Fibroblast of villous mesenchyme (primary cell): ENCODE measurements at places on chromosomes 3 and 15.

GRCh38 chr15:39444735-39445470 lies 136.0 kb upstream of the THBS1 start:
- peak; percentile 34 for DNase-seq

DNA sequence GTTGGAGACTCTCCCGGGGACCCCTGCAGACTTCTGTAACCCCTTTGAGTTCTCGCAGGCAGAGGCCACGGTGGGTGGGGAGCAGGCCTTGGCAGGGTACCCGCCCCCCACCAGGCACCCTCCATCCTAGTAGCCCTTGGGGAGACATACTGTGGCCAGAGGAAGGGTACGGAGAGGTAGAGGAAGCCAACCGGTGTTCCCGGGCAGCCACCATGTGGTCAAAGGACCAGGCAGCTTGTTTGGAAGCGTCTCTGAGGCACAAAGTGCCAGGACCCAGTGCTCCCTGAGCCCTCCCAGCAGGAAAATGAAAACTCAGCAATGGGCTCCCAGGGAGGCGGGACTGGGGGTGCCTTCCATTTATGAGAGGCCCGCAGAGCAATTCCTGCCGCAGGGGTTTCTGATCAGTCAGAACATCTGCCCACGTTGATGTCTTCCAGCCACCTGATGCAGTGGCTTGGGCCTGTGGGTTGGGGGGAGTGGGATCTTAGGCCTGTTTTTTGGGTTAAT lies 53.0 kb upstream of the CGNL1 start:
- DNase-seq, result no peak

GRCh38 chr15:76987896-76988860 lies 6.7 kb upstream of the PSTPIP1 start:
- no peak for DNase-seq

- peak; percentile 85 for DNase-seq
These were observed 26.4 kb downstream of the FAH start for GRCh38 chr15:80179025-80179759.

DNA sequence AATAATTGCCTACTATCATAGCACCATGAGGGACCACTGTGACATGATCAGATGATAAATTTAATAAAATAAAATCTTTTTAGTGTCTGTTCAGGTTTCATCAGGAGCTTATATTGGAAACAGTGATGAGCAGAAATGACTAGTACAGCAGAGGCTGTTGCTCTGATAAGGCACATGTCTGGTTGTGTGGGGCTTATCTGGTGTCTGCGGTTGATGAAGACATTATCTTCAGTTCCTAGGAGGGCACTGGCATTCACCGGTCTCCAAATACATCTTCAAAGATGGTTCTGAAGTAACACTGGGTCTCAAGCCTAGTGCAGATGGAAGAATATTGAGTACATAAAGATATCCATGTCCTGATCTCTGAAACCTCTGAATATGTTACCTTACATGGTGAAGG lies 125.3 kb downstream of the SUCNR1 start:
- DNase-seq, result peak; percentile 28

DNA sequence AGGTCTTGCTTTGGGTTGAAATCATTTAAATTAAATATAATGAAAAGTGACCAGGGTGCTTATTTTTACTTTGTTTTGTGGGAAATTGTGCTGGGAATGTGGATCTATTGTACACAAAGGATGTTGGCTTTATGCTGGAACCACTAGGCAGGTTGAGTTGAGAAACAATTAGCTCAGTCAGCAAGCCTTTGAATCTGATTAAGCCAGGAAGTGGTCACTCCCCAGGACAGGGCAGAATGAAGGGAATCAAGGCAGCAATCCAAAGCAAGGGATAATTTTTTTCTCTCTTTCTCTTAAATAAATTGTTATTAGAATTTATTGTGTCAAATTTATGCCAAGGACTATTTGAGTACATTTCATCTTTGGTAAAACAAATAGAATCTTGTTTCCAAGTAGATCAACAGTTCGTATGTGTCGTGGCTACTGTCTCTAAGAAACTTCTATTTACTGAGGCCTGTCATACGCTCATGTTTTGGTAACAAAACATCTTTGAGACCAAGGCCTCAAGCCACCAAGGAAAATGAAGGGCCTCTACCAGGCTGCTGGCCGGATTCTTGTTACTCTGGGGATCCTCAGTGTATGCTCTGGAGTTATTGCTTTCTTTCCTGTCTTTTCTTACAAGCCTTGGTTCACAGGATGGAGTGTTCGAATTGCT lies at the start of gene TMEM212:
TMEM212 (plus strand) TSS at position 486 of the 655 bp plus-strand sequence; CDS start at position 521, 35 bp downstream.
- peak; percentile 65 for DNase-seq

- no peak for DNase-seq
These were observed 72.5 kb downstream of the TM2D3 start for GRCh38 chr15:101579631-101580163.

- peak; percentile 2 for DNase-seq
These were observed 74.0 kb upstream of the UBE2E2 start for GRCh38 chr3:23129117-23129516.

DNA sequence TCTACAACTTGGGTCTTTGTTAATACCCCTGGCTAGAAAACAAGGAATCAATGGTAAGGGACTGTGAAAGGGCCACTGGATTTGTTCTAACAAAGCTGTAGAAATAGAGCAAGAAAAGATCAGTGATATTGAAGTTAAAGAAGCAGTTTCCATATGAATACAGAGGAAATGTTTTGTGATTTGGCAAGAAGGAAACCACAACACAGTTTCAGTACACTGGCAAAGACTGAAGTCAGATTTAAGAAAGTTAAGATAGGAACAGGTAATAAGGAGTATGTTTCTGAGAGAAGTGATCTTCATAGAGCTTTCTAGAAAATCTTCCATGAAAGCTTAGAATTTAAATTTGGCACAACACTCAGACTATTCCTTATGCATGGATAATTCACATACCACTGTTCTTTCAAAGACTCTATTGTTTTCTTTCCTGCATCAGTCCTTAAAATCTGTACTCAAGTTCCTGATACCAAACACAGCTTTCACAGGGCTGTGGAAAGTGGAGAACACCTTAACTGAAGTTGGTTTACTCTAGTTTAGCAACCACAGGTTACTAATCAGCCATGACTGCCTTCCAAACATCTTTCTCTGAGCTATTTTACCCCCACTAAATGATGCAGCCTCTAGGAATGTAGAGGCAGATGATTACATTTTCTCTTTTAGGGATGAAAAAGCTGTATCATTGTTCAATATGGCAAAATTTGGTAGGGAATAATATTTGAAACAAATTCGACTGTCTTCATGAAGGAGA lies 32.4 kb upstream of the ALCAM start:
- DNase-seq, result no peak

DNA sequence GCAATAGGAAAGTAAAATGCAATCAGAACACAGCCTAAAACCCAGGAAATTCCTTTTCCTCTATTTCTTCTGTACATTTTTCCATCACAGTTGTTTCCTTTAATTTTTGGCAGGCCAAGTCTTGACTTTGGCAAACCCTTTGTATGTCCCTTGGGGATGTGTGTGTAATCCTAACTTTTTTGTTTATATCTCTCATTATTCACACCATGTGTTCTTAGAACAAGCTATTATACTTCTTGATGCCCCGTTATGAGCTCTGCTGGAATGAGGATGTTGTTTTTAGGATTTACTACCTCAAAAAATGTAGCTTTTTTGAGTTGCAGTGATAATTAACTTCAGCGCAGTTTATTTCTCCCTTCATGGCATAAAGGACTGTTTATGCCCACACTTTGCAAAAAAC lies 123.4 kb downstream of the ABI3BP start:
- peak; percentile 38 for DNase-seq

DNA sequence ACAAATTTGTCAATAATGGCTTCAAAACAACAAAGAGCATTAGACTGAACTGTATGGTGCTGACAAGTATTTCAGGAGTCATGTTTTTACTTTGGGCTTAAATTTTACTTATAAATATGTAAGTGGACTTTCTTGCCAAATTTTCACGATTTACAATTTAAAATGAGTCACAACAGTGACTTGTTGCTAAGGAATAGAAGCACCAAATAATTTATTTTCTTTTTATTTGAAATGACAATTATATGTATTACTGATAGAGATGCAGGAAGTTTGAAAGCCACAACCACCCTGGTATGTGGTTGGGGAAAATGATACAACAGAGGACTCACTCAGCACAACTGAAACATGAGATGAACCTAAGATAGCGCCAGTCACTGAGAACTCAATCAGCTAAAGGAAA lies 90.3 kb downstream of the FMN1 start:
- peak; percentile 68 for DNase-seq

GRCh38 chr3:71201939-71202338 lies 381.6 kb downstream of the FOXP1 start:
- no peak for DNase-seq

DNA sequence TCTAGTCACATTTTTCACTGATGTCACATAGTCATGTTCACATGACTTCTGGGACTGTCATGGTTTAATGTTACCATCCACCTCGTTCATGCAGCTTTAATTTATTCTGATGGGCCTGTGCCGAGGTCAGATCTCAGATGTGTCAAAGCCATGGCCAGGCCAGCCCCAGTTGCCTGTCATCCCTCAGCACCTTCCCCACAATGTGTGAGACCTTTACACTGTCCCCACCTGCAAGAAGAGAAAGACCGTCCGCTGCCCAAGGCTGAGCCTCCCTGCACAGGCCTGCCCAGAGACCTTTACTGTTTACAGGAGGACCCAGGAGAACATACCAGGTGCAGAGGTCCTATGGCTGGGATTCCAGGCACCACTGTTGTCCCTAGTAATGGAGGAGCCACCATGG lies 12.8 kb upstream of the KLF15 start:
- DNase-seq, result no peak

- DNase-seq, result peak; percentile 78
These were observed 3.4 kb upstream of the RFTN1 start for GRCh38 chr3:16516695-16517481.

DNA sequence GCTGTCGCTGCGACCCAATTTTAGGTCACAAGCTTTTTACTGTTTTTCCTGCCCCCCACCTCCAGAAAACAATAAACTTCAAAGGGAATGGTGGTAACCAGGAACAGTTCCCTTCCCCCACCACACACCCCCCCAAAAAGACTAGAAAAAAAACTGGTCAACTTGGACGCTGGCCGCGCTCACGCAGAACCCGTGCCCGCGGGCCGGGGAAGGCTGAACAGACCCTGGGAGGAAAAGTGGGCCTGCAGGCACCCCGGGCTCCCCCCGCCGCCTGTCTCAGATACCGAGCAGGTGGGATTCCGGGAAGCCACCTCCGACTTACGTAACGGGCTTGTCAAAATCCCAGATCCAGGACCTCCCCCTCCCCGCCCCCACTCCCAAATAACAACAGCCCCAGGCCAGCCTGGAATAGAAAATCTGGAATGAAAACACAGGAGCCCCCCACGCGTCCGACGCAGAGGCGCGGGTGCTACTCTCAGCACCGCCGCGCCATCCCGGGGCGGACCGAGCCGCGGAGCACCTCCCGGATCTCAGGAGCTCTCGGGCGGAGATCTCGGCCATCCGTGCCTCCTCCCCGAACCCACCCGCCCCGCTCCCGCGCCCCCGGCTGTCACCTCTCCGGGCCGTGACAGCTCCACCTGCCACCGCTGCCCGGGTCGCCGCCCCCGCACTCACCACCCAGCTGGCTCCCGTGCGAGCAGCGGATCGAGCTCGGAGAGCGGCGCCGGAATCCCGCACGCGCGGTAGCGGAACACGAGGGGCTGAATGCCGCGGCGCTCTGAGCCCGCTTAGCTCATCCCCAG lies 557 bp downstream of the DENND4A start:
- DNase-seq, result peak; percentile 62

DNA sequence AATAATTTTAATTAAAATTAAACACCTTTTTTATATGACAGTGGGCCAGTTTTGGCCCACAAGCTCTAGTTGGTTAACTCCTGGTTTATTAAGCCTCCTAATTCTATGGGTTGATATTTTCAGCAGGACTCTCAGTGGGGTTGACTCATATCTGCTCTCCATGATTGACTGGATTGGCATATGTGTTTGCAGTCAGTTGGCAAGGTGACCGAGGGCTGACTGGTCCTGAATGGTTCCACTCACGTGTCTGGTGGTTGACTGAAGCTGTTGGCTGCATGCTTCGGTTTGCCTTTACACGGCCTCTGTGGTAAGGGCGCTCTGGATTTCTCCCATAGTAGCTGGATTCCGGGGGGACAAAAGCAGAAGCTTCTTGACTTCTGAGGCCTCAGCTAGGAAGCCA lies 65.3 kb upstream of the ZNF280D start:
- no peak for DNase-seq

DNA sequence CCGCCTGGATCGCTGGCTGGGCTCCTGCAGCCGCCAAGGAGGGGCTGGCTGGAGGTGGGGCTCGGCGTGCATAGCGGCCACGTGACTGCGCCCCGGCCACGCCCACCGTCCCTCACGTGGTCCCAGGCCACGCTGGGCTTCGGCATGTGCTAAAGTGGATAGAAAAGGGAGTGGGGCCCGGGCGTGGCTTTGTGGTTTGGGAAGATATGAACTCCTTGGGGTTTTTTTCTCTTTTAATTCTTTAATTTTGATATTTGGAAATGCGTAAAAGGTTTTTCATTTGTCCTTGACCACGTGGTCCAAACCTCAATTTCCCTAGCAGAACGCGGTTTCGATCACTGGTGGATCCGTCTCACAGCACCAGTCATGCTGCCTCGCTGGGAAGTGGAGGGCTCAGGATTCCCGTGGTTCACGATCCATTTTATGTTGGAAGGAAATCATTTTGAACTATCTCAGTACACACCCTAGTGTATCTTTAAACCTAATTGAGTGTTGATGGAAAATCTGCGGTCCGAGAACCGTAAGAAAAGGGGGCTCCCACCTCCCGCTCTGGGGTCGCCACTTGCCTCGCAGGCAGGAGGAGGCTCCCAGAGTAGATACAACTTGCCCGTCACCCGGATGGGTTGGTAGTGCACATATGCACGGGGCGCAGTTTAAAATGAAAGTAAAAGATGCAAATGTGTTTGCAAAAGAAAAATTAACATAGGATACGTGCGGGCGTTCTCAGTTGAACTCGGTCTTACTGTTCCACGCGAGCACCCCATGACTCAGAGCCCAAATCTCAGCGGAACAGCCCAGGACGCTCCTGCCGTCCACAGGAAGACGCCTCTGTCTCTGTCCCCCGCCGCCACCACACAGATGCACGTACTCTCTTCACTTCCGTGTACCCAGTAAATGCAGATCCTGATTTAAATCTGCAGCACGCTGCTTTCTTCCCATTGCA lies 141.9 kb downstream of the PGPEP1L start:
- peak; percentile 87 for DNase-seq

DNA sequence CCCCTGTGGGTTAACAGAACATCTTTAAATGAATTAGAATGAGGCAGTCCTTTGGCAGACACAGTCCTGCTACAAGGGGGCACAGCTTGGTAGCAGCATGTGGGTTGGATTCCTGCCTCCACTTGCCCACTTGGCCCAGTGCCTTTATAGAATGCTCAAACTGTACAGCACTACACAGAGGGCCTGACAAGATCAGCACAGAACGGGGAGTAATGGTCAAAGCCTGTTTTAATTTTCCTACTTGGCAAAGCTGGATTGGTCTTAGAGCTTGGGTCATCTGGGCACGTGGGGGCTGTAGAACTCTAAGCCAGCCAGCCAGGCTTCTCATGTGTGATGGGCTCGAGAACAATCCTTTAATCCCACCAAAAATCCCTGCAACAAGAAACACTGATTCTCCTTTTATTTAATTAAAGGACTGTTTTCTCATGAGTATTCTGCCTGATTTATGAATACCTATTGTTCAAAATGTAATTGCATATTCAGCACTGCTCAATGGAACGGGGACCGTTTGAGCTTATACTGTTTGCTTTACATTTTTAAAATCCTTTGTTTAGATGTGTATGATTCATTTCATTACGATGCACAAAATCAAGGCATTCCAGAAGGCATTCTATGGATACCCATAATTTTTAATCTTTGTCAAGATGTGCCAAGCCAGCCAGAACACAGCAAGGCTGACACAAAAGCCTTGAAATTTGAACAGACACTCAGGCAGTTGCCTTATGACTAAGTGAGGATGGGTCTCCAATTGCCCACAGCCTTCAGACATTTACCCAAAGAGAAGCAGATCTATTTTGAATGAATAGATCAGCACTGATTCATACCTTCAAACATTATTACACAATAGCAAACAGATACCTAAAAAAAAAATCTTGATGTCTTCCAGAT lies 249.3 kb upstream of the TGFBR2 start:
- no peak for DNase-seq
